ENCODE measurements at places on chromosomes 4 and X. TPM values are rescaled to one million over a fixed set of nuclear protein-coding genes. Genes with fewer than 3 reads are reported as not detected.

Gene TLR1
- total RNA-seq = 4.6 TPM

Gene XAGE2
- not detected for total RNA-seq

Gene PAGE2
- total RNA-seq = not detected

Gene TMEM156
- 3.3 TPM for total RNA-seq

Gene MTNR1A
- total RNA-seq = not detected

Gene NAP1L5
- 3.3 TPM for total RNA-seq

Gene FATE1
- total RNA-seq = not detected

Gene CCDC120
- total RNA-seq = 1.6 TPM

Gene SHOX
- total RNA-seq = not detected

Gene TMPRSS11A
- total RNA-seq = not detected

Gene STBD1
- total RNA-seq = 0.98 TPM

Gene BEND4
- total RNA-seq = under 0.01 TPM

Gene POU4F2
- not detected for total RNA-seq

Gene MAGEA4
- total RNA-seq = not detected

Gene CLOCK
- total RNA-seq = 28.4 TPM

Gene LRIT3
- total RNA-seq = under 0.01 TPM

Gene BMPR1B
- 3.2 TPM for total RNA-seq

Gene UGT2B15
- not detected for total RNA-seq

Gene PDE5A
- total RNA-seq = 4.5 TPM

Gene TENM3
- 23.1 TPM for total RNA-seq

Gene EXOC1L
- not detected for total RNA-seq

Gene TFDP3
- not detected for total RNA-seq

Gene ARAP2
- not detected for total RNA-seq

Gene REELD1
- total RNA-seq = not detected

Gene BCORL1
- total RNA-seq = 3.2 TPM

Gene C4orf51
- total RNA-seq = not detected

Gene PRRG3
- total RNA-seq = not detected

Gene GJB1
- total RNA-seq = not detected

Gene MMRN1
- total RNA-seq = 1,432 TPM

Gene GPR119
- not detected for total RNA-seq

Gene CSN1S1
- total RNA-seq = not detected

Gene MAOB
- not detected for total RNA-seq

Gene SFRP2
- not detected for total RNA-seq

Gene TRAPPC11
- 40.0 TPM for total RNA-seq

Gene DUX4
- not detected for total RNA-seq

Gene GAGE1
- not detected for total RNA-seq

Gene IDS
- total RNA-seq = 45.4 TPM

Gene SRPX
- total RNA-seq = 108 TPM

Gene CDS1
- total RNA-seq = not detected

Gene HSFX2
- total RNA-seq = not detected

Gene SYP
- total RNA-seq = under 0.01 TPM

Gene PCGF3
- 67.6 TPM for total RNA-seq

Data from vein endothelial cell (primary cell).